ENCODE measurements at places on chromosomes 1 and 21.

GRCh38 chr1:72442262-72442661 is 159.9 kb upstream of the NEGR1 start:
- DNase-seq = no peak

DNA sequence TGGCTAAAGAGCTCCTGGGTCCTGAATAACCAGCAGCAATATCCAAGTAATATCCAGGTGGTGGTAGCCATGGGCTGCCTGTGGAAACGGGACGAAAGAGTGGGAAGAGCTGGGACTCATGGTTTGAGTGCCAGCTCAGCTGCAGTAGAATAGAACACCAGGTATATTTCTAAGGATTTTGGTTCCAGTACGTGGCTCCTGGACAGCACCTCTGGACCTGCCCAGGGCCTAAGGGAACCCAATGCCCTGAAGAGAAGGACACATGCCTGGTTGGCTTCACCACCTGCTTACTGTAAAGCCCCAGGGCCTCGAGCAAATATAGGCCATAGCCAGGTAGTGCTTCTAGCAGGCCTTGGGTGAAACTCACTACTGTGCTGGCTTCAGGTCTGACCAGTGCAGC is 566.7 kb downstream of the KIF26B start:
- DNase-seq = no peak

DNA sequence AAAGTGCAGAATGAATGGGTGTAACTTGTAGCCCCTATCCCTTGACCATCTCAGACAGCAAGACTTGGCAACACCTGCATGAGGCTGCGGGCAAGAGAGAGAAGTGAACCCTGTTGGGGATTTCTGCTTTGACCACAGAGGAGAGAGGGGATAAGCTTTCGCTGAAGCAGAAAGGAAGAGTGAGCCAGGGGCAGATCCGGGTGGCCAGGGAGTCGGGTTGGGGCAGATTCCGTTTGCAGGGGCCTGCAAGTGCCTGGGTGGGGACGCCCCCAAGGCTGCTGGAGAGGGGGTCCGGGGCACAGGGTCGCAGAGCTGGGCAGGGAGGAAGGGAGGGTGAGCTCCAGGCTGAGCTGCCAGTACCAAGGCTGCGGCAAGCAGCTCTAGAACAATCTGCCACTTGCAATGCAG is 25.3 kb upstream of the PIK3CD start:
- no peak for DNase-seq

DNA sequence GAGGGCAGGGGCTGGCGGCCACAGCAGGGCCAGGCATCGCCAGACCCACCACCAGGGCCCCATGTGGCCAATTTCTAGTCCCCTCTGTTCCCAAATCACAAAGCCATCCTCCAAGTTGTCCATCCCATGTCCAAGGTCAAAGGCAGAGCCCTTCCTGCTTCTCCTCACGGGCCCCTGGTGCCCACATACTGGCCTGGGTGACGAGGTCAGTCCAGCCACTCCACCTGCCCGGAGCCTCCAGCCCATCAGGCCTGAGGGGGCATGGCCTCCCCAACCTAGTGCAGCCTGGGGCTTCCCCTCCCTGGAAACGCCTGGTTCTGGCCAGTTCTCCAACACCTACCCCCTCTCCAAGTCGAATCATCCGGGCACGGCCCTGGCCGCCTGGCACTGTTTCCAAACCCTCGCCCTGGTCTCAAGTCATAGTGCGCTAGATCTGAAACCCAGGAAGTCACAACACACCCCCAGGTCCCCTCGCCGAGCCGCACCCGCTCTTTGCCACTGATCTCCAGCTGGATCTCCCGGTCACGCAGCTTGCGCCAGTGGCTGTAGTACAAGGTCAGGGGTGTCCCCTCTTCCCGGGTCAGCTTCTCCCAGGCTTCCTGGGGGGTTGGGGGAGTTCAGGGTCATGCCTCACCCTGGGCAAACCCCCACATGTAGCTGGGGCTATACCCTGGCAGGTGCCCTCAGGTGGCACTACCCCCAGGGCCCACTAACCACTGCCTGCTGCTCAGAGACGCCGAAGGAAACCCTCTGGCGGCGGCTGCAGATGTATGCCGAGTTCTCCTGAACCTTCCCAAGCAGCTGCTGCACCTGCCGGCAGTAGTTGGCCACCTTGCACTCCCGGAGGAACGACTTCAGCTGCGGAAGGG is 13.1 kb downstream of the NOC2L start:
- DNase-seq = no peak

- no peak for DNase-seq
Measured at GRCh38 chr1:178578541-178578940, 65.6 kb downstream of the TEX35 start.

DNA sequence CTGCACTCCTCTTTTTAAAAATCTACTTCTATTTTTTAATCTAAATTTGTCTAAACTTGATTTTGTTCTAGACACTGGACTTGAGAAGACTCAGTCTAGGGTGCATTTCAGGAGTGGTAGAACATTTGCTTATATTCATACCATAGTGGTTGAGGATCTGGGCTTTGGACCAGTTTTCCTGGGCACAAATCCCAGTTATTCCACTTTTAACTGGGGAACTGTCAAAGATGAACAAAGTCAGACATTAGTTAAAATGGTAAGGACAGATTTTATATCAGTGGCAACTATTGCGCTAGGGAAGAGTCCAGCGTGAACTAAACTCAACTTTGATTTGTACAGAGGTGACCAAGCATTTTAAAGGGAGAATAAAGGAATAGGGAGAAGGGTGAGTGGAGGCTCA is 102.4 kb downstream of the FMN2 start:
- DNase-seq = no peak

GRCh38 chr1:2144501-2145090 is 50.0 kb downstream of the FAAP20 start:
- no peak for DNase-seq

DNA sequence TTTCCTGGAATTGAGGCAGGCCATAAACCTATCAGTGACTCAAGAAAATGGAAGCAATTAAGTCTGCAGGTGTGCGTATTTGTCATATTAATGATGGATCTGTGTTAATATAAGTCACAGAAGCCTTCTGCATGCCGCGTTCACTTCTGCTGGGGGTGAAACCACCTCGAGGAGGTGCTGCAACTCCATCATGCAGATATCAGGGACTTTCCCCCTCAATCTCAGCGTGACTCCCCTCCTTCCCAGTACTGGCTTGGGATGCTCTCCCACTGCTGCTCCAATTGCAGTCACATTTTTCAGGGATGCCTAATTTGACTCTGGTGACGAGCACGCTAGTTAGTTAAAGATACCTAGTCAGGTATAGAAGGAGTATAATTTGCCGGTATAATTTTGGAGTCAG is 87.5 kb downstream of the ASTN1 start:
- DNase-seq = no peak

DNA sequence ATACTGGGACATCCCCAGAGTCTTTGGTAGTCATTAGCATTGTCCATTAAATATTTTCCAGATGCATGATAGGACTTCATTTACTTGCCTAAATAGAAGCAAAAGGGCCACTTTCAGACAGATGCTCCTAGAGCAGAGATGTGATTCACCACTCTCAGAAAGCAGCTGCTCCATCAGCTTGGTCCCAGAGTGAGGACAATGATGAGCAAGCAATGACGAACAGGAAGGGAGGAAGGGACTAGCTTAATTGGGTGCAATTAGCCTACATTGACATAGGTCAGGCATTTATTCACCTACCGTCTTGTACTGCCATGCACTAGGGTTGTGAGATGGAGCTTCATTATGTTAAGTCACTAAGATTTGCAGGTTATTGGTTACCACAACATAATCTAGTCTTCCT is 85.1 kb upstream of the PLXNA2 start:
- DNase-seq = no peak

DNA sequence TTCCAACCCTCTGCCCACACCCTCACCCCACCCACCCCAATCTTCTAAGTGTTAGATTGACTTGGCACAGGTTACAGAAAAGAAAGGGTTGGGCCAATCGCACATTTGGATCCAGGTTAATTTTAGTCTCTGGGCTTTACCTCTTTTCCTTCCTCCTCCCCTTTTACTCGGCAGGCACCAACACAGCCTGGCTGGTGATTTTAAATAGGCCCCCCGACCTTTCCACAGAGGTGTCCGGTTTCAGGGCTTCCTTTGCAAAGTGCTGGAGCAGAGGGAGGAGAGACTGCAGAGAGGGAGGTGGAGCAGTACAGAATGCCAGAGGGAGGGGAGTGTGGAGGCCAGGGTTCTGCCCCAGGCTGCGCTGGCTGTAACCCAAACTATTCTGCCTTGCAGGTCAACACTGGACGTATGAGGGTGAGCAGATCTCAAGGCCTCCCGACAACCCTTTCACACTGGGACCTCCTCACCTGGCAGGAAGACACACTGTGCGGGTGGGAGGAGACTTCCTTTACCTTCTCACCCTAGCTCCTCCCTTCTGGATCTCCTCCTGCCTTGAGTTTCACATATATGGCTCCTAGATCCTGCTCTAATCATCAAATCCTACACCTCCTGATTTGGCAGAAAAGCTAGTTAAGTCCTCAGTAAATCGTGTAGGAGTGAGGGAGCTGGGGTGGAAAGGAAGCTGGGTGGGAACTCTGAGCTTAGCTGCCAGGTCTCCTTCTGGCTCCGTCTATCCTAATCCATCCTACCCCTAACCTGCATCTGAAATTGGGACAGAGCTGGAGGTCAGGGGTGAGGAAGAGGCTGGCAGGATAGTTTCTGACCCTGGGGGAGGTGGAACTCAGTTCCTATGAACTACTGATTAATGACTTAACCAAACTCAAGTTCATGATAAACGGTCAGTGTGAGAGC is 2.4 kb downstream of the CA14 start:
- DNase-seq = no peak

GRCh38 chr1:5686925-5687706 is 305.1 kb downstream of the NPHP4 start:
- DNase-seq = no peak

DNA sequence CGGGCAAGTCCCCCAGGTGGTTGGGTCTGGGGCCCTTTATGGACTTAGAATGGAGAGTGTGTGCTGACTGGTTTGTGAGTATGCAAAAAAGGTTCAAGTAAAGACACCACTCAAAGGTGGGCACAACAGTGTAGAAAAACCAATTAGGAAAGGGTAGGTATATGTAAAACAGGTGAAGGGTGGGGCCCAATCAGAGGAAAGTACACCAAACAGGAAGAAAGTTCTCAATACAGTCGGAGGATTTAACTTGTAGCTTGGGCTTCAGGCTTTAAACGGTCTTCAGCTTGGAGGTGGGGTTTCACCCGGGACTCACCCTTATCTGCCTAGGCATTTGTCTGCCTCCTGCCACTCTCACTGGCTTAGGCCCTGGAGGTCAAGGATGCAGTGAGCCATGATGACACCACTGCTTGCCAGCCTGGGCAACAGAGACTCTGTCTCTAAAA is 6.8 kb upstream of the PUM1 start:
- DNase-seq = no peak

DNA sequence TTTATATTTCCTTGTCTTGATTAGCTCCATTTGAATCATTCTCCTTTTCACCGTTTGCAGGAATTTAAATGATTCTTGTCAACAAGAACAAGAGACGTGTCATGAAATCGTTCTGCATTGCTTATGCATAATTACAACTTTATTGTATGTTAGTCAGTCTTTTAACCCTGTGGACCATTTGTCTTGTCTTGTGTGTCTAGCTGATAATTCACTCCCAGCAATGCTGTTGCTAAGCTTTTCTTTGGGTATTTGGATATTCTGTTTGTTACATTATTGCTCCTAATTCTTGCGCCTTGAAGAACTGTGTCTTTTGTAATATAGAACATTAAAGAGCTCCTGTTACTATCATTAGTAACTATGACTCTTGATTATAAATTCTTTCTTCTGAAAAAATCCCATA is 311.9 kb downstream of the RYR2 start:
- no peak for DNase-seq

Measured in activated T-cell treated with anti-CD3 and anti-CD28 coated beads for 1 hour (primary cell).